ENCODE measurements at places on chromosomes 3 and 15.
A peak's percentile ranks its signal among the peaks of the same experiment; 100 is the strongest.

- peak; percentile 48 for DNase-seq
These were observed 10.2 kb downstream of the MRPS22 start for GRCh38 chr3:139353920-139354556.

- peak; percentile 20 for DNase-seq
These were observed 12.4 kb downstream of the USP4 start for GRCh38 chr3:49327485-49327884.

DNA sequence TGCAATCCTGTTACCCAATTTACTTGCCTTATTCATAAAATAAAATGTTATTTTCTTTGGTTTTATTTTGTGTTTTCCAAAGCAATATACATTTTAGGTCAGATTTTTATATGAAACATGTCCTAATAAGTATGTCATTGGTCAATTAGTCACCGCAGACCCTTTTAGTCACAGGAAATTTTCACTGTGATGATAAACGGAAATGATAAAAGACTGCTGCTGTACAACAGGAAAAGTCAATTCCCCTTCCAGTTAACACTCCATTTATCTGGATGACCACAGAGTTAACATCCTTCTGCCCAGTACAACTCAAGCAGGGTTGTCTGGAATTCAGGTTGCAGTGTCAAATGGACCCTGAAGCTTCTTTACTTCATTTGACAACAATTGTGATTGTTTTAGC lies 175.2 kb downstream of the LSAMP start:
- DNase-seq: peak; percentile 49

- peak; percentile 5 for DNase-seq
These were observed 301.0 kb upstream of the UMPS start for GRCh38 chr3:124429129-124429815.

DNA sequence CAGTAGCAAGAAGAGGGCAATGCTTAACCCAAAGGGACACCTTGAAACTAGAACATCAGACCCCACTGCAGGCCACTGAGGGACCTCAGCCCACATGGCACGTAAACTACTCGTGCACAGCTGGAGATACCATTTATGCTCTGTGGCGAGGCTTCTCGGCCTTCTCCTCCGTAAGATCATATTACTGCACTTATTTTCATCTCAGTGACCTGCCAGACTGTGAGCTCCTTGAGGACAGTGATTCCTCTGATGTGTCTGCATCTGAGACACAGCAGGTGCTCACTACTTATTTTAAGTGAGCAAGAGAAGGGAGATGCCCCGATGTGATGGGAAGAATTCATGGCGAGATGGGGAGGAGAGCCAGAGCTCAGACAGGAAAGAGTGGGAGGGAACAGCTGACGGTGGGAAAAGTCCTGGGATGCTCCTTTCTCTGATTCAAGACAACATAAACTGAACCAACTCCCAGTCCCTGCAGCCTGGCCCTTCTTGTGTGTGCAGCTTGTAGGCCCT lies 137.6 kb downstream of the RPLP1 start:
- no peak for DNase-seq

DNA sequence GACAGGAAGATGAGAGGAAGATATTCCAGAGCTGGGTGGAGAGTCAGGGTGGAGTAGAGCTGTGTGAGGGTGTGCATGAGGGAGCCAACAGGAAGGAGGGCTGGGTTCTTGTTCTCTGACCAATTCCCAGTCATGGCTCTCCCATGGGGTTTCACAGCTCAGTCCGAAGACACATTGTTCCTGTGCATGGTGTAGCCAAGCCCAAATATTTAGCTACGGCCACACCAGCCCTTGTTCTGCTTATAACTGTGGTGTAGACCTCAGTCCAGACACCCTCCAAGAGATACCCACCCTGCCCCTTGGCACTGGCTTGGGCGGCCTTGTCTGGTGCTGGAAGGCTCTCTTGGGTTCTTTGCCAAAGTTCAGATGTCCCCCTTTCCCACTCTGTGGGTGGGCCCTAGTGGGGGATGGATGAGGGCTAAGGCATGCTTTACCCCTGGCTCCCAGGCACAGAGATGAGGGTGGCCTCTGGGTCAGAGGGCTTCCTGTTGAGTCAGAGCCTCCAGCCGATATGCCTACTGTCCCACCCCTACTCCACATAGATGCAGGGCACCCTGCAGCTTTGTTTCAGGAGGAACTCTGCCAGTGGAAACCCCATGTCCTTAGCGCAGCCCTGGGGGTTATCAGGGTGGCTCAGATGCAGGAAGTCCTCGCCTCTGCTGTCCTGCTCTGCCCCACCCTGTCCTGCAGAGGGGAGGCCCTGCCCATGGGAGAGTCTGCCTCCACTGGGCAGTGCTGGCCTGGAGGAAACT lies 271.2 kb upstream of the CTDSPL start:
- DNase-seq: no peak

DNA sequence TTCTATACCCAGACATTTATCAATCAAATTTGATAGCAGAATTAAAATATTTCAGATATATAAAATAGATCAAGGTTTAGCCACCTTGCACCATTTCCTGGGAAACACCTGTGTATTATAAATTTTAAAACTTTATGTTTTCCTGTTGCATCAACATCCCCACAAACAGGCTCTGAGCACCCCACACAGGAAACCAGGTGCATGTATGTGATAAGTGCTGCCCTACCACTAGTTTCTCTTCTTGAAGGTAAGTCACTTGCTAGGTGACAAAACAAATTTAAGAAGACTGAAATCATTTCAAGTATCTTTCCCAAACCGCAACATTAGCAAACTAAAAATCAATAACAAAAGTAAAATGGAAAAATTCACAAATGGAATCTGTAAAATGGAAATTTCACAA lies 496.1 kb upstream of the CCDC54 start:
- DNase-seq: no peak

- peak; percentile 70 for DNase-seq
These were observed 27.0 kb upstream of the POLG start for GRCh38 chr15:89361451-89362202.

- no peak for DNase-seq
These were observed 660.8 kb downstream of the MECOM start for GRCh38 chr3:169002689-169003088.

DNA sequence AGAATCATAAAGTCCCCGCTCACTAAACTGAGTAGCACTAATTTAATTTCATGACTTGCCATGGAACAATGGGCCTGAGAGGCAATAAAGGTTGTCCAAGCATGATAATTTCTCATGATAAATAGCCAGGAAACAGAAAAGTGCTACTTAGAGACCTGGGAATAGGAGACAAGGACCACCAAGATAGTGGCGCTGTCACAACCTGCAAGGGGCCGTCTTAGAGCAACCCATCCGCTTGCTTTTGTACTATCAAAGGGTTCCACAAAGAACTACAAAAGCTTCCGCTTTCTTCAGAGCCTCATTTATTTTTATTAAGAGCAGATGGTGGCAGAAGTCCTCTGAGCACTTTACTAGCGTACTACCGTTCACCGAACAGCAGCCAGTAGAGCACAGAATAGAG lies 421.7 kb upstream of the GRM7 start:
- no peak for DNase-seq

- DNase-seq: no peak
These were observed 24.0 kb downstream of the ACSBG1 start for GRCh38 chr15:78210349-78210717.

GRCh38 chr3:24160424-24161095 lies 215.5 kb downstream of the NR1D2 start:
- DNase-seq: no peak

DNA sequence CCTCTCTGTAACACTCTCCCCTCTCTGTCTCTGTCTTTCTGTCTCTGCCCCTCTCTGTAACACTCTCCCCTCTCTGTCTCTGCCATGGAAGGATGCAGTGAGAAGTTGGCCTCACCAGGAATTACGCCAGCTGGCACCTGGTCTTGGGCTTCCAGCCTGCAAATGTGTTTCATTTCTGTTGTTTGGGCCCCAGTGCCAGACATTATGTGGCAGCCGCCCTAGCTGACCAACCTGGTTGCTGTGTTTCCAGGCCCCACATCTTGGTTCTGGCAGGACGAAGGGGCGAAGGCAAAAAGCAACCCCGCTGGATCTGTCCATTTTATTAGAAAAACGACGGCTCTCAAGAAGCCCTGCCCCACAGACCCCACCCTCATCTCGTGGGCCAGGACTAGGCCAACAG lies 5.2 kb upstream of the ZXDC start:
- DNase-seq: no peak

DNA sequence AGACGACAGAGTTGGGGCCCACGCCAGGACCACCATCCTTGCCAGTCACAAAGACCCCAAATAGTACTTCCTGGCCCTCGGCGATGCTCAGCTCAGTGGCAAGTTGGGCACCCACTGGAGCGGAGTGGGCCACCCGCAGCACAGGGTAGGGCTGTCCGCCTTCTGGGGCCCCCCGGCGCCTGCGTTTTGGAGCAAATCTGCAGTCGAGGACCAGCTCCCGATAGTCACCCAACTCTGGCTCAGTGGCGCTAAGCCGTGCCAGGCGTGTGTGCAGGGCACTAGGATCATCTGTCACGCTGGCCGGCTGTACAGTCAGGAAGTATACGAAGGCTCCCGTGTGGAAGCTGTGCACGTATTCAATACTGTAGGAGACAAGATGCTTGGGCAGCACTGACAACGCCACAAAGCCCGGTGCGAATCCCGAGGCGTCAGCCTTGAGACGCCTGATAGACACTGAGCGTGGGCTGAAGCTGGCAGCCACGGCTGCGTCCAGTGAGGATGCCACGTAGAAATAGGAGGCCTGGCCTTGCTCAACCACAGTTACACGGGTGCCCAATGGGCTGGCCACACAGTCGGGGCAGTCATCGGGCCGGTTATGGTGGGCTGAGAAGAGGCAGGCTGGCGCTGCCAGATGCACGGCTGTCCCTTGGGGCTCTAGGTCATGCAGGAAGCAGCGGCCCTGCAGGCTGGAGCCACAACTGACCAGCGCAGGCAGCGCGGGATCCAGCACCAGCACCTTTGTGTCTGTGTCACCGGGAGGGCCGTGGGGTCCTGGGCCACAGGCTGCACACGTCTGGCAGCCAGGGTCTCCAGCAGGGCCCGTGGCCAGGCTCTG lies 945 bp downstream of the MST1R start:
- no peak for DNase-seq

- DNase-seq: no peak
These were observed 79.8 kb downstream of the RFTN1 start for GRCh38 chr3:16433701-16434151.

GRCh38 chr3:83002869-83003445 lies 1241.5 kb upstream of the GBE1 start:
- DNase-seq: no peak

- peak; percentile 92 for DNase-seq
These were observed 35.0 kb upstream of the CFAP161 start for GRCh38 chr15:81098861-81099651.

GRCh38 chr3:129228891-129229585 lies 20.4 kb upstream of the COPG1 start:
- no peak for DNase-seq

- no peak for DNase-seq
These were observed 32.1 kb upstream of the HEG1 start for GRCh38 chr3:125087768-125088391.

GRCh38 chr3:121951291-121951919 lies 57.2 kb downstream of the SLC15A2 start:
- DNase-seq: no peak

DNA sequence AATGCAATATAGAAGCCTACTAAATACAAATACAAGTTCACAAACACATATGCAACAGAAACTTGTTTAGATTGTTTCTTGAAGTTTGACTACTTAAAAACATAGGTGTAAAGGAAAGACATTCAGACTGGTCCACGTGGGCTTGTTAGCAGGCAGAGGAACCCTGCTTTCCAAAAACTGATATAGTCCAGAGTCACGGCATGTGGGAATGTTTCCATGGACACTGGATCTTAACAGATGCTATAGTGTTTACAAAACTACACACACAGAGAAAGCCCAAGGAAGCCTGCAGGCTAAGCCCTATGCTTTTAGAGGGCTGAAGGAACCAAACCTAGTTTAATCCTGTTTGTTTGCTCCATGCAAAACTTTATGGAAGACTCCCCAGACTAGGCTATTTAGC lies 45.2 kb upstream of the LRRC58 start:
- DNase-seq: no peak

DNA sequence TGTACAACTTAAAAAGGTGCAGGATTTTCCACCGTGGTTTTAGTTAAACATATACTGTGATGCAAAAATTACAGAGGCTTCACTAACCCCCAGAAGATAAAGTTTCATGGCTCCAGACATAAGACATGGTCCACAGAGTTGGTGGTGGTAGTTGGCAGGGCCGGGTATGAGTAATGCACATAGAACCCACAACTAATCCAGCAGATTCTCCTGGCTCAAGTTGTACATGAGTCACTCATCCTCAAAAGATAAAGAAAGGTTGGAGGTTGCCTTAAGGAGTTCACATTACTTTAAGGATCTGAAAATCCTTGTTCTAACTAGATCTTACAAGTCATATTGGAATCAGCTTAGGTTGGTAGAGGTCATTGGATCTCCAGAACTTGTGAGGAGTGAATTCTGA lies 98.3 kb upstream of the ZBTB20 start:
- DNase-seq: no peak

DNA sequence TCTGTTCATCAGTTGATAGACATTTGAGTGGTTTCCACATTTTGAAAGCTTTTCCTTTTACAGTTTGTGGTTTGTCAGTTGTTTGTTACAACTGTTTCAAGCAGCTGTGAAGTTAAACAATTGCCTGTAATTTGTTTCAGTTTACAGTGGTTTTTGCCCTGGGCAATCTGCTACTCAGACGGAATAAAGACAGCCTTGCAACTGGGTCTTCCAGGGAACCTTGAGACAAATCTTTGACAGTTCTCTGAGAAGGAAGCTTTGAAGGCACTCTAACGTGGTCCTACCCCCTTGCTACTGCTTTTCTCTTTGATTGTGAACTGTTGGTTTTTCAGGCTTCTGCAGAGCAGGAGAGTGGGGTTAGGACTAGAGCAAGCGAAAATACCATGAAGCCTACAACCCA lies 28.0 kb downstream of the LRRC28 start:
- DNase-seq: no peak

- peak; percentile 49 for DNase-seq
These were observed 242.3 kb downstream of the FHIT start for GRCh38 chr3:61008998-61009380.

Measured in KBM-7 (cell line).